ENCODE measurements at places on chromosomes 2 and 18.

DNA sequence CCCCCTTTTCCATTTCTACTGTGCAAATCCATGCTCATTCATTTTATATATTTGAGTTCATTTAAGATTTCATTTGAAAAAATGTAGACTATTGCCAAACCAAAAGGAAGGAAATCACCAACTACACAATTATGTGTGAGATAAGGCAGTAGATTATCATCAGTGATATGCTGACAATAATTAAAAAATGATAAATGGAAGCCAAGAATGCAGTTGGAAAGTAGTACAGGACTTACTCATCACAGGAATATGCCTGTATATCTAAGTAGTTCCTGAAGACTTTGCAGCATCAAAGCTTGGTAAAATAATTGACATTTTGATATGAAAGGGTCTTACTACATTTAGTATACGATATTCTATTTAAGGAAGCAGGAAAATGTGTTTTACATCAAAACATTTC, 166.1 kb upstream of the OTX1 start:
- DNase-seq = no peak

DNA sequence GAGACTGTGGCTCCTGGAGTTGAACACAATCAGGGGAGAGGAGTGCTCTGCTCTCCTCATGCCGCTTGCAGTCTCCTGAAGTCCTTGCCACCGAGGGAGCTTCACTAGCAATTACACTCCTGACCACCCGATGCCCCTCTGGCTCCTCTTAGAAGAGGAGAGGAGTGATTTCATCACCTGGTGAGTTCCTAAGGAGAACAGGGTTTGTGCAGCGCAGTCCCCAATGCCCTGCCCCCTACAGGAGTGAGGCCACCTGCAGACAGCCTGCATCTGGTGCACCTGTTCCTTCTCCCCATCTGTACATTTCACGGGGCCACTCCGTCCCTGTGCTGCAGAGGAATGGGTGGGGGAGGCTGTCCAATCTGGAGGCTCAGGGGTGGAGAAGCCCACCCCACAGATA, 267.2 kb downstream of the HRH4 start:
- no peak for DNase-seq

- DNase-seq = no peak
These were observed 86.3 kb downstream of the ZFP36L2 start for GRCh38 chr2:43139996-43140621.

GRCh38 chr2:221502270-221503010, 69.7 kb downstream of the EPHA4 start:
- DNase-seq = no peak

GRCh38 chr2:46985512-46985911, 69.9 kb upstream of the MCFD2 start:
- DNase-seq = no peak

GRCh38 chr18:33720133-33720532, 142.1 kb downstream of the ASXL3 start:
- no peak for DNase-seq

- DNase-seq = no peak
These were observed 439.6 kb upstream of the UBE2E3 start for GRCh38 chr2:180540761-180541160.

GRCh38 chr2:236863729-236864126, 222.0 kb upstream of the COPS8 start:
- DNase-seq = no peak

GRCh38 chr2:186459009-186459408, 27.1 kb upstream of the ZC3H15 start:
- DNase-seq = peak; percentile 49

DNA sequence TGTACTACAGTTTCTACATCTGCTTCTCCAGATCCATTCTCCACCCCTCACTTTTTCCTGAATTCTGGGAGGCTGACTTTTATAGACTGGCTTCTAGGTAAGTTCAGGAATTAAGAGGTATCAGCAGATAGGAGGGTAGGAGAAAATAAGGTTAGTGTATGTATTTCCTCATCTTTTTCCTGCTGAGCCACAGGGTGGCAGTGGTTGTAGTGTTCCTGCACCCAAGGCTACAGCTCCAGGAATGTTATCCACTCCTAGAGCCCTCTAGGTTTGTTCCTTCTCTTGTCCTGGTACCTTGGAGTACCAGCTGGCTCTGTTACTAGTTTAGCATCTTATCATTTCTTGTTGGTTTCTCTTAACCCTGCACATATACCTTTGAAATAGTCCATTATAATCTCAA, 40.7 kb upstream of the C2orf66 start:
- peak; percentile 51 for DNase-seq

DNA sequence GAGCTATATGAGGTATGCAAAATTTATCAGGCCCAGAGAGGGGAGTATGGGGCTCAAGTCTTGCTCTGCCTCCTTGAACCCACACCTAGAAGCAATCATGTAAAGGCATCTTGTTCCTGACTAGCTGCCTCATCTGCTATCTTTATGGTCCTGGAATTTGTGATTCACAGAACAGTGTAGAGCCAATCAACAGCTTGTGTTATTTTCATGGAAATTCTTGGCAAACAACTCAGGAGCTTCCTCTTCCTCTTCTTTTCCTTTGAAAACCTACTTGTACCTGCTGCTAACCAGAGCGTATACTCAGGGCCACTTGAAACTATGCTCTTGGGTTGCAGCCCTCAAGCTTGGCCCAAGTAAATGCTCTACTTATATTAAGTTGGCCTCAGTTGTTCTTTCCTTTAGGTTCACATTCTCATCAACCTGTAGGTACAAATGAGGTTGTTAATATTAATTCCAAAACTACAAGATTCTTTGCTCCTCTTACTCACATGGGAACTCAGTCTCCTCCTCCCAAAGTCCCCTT, 3.5 kb upstream of the NOSTRIN start:
- no peak for DNase-seq

DNA sequence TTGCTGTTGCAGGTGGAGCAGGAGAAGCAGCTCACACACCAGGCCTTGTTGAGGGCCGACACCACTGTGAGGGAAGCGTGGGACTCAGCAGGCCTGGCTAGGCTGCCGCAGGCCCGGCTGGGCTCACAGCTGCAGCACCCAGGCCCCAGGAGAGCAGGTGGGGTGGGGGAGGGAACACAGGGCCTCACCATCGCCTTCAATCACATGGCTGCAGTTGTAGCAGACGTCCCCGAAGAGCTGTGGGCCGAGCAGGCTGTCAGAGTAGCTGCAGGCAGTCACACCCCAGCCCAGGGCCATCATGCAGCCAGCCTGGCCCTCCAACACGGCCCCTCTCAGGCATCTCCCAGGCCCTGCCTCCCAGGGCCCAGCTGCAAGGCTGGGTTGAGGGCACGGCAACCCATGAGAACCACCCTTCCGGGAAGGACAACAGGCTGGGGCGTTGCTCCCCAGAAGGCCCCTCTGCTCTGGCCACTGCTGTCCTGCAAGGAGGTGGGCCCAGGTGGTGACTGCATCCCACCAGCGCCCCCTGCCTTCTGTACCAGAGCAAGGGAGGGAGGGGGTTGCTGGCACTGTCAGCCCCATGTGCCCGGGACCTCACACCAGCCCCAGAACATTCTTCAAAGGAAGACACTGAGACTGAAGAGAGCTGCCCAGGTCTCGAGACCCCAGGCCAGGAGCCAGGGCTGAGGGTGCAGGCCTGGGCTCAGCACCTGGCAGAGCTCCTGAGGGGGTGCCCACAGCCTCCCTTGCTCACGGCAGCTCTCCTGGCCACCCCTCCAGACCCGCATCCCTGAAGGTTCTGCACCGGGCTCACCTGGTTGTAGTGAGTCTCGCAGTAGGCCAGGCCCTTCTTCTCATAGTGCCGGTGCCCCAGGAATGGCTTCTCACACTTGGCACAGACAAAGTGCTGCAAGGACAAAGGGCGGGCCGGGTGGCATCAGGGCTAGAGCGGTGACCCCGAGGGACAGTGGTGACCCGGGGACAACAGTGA, 5.6 kb upstream of the GPR17 start:
- DNase-seq = peak; percentile 83

GRCh38 chr18:11864471-11864870, 13.3 kb downstream of the CHMP1B start:
- DNase-seq = no peak

- DNase-seq = peak; percentile 8
These were observed 142.9 kb upstream of the ZSWIM2 start for GRCh38 chr2:186991766-186992417.

DNA sequence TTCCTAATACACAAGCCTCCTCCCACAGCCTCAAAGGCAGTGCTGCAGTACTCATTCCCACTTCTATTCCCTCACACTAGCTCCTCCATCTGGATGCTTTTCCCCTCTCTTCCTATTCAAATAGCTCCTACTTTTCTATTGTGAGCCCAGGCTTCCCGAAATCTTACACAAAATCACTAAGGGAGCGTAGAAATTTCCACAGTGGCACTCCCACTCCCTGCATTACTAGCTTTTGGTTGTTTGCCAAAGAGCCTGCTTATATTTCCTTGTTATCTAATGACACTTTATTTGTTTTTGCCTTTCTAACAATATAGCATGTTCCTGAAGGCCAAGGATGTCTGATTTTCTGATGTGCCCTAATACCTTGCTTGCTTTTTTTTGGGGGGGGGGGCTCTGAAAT, 10.9 kb downstream of the EPAS1 start:
- no peak for DNase-seq

DNA sequence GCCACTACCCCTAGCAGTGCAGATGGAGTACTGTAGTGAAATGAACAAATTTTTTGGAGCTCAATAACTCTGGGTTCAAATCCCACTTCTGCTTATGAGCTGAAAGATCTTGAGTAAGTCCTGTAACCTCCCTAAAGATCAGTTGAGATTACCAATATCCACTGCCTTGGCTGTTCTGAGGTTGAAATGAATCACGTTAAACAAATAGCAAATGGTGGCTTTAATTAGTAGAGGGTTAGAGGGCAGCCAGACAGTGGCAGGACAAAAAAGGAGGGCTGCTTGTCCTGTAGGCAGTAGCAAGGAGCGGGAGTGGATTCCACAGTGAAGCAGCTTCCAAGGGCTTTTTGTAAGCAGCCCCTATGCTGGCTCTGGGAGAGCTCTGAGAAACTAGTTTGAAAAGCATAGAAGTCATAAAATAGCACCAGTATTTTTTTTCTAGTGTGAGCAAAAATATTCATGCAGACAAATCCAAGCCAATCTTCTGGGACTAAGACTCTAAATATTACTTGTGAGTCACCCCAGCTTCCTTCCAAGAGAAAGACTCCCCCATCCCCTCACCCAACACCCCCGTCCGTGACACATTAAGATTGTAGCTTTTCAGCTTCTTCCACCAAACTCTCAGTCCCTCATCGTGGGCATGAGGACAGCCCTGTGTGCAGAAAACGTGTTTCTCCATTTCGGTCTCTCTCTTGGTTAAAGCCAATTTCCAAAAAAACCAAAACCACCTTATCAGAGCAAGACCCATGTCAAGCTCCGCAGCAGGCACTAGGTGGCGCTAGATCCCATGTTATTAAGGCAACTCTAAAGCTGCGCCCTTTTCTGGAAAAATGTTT, 123.5 kb upstream of the LGALSL start:
- DNase-seq = peak; percentile 97

GRCh38 chr2:240469740-240470139, 34.3 kb downstream of the GPC1 start:
- DNase-seq = no peak

- peak; percentile 25 for DNase-seq
These were observed 479.1 kb downstream of the SOX11 start for GRCh38 chr2:6171294-6171693.

DNA sequence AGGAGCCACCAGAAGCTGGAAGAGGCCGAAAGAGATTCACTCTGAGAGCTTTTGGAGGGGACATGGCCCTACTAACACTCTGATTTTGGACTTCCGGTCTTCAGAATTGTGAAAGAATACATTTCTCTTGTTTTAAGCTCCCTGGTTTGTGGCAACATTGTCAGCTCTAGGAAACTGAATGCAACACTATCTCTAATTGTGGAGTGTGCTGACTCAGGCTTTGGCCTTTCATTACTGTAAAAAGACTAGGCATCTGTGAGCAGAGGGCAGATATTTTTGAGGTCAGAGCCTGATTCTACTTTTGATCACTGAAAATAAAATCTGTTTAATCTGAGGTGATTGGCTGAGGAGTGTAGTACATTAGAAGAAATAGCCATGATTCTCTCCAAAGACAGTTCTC, 185.4 kb upstream of the FAM98A start:
- DNase-seq = no peak
